ENCODE measurements at places on chromosomes 11 and 22. TPM values are rescaled to one million over a fixed set of nuclear protein-coding genes. Genes with fewer than 3 reads are reported as not detected.

- no peak for DNase-seq
Measured at GRCh38 chr11:41301023-41301422, 158.4 kb downstream of the LRRC4C start.

C11orf86 gene
- total RNA-seq = 1.2 TPM

THRSP gene
- not detected for total RNA-seq

- no peak for DNase-seq
Measured at GRCh38 chr11:60871378-60872061, 4.2 kb downstream of the ZP1 start.

AP1B1 gene
- 64.2 TPM for total RNA-seq

MRGPRX4 gene
- total RNA-seq = not detected

GRCh38 chr11:125675196-125675595, 5.5 kb downstream of the ACRV1 start:
- no peak for DNase-seq

VPREB3 gene
- total RNA-seq = 0.77 TPM

DNA sequence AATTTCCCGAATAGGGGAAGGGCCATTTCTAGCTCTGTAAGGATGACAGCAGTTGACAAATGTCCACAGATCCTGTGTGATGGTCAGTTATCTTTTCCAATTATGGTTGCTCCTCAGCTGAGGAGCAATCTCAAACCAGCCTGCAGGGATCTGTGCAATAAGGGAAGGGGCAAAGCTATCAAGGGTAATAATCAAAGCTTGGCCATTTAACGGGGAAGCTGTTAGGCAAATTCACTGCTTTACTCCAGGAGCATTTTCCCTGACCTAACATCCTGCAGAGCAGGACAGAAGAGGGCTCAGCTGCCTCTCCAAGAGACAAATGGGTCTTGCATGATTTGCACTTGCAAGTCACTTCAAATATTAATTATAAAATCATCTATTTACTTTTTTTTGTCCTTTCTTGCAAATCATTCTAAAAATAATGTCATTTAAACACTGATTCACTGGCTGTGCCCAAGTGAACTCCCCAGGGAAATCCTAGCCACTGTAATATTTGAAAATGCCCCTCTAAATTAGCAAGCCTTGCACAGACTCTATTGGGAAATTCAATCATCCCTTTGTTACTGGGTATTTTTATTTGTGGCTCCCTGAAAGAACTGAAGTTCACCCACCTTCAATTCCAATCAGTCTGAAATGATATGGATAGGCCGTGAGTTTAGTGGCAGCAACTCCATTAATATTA, 1256.7 kb downstream of the LRRC4C start:
- no peak for DNase-seq

GRK3 gene
- total RNA-seq = 35.3 TPM

DNA sequence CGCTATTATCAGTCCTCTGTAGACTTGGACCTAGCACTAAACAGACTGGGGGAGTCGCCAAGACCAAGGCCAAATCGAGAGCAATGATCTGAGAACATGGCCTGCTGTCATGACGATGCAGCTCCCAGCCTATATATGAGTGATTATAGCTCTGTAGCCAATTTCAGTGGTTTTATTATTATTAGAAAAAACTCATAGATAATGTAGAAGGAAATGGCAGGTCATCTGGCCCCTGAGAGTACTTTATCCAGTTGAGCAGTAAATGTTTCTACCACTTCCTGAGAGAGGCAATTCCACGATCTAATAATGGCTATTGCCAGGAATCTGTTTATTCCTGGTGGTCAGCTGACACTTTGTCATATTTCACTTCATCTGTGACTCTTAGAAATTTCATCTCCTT, 666.7 kb downstream of the OPCML start:
- DNase-seq = no peak

GRCh38 chr11:116175707-116176106, 597.1 kb downstream of the BUD13 start:
- DNase-seq = no peak

GRCh38 chr11:17259519-17259918, 17.0 kb upstream of the NUCB2 start:
- DNase-seq = no peak

Measured in H1 (cell line).